AG04449 (cell line): ENCODE measurements at places on chromosomes 11 and 22.

DNA sequence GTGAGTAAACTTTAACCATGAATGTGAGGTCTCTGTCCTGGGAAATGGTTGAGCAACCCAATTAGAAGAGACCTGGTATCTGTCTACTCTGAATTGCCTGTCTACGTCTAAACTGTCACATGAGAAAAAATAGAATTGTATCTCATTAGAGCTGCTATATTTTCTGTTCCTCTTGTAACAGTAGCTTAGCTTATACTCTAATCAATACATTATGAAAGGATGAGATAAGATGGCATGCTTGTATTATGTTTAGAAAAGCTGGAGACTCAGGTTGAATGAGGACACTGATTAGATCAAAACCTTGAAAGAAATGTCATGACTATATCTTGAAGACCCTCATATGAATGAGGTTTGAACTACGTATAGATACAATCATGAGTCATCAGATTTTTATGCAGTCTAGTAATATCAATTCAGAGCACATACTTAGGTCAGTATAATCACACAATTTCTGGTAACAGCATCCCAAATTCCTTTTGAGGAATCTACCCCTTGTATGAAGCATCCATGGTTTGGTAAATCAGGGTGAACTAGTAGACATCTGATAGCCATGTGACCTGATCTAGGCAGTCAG is 561.5 kb upstream of the CHORDC1 start:
- no peak for DNase-seq

DNA sequence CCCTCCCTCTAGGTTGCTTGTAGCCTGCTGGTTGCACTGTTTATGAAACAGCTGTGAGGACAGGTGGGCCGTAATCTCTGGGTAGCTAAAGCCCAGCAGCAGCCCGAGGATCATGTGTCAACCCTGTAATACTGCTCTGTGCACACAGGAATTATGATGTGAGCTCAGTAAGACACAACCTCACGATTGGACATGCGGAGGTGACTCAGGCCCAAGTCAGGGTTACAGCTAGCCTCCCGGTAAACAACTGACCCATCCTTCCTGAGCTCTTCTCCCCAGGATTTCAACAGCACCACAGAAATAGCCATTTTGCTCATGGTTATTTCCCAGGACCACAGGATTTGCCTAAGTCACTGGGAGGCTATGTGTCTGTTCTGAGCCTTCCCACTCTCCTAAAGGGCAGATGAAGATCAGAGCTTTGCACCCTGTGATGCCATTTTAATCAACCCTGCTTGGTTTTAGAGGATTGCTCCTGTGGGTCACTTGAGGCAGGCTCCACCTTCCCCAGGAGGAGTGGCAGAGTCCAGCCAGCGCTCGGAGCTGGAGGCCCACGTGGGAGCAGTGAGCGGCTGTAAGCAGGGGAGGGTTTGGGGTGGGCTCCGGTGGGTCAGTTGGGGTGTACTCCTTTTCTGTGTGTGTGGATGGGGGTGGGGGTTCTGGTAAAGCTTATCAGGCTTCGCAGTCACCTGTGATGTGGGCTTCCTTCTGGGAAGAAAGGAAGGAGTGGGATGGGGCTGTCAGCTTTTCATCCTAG is at the start of gene AMPD3:
Gene AMPD3, plus strand, starts transcription at position 387 of the 754 bp plus-strand sequence. CDS start 6,256 bp downstream, outside the sequence.
- peak; percentile 87 for DNase-seq

DNA sequence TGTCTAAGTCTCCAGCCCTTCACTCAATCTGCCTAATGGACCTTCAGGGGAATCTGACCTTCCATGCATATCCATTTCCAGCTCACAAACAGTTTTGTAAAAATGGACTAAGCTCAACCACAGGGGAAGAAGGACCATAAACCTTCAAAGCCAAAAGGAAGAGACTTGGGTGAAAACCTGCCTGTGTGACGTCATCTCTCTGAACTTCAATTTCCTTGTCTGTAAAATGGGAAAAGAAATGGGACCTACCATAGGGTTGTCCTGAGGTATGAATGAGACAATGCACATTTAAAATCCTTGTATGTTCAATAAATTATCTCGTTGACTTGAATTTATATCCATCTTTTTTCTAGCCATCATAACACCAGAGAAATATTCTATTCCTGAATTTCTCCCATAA is 370.7 kb downstream of the INSC start:
- DNase-seq = no peak

DNA sequence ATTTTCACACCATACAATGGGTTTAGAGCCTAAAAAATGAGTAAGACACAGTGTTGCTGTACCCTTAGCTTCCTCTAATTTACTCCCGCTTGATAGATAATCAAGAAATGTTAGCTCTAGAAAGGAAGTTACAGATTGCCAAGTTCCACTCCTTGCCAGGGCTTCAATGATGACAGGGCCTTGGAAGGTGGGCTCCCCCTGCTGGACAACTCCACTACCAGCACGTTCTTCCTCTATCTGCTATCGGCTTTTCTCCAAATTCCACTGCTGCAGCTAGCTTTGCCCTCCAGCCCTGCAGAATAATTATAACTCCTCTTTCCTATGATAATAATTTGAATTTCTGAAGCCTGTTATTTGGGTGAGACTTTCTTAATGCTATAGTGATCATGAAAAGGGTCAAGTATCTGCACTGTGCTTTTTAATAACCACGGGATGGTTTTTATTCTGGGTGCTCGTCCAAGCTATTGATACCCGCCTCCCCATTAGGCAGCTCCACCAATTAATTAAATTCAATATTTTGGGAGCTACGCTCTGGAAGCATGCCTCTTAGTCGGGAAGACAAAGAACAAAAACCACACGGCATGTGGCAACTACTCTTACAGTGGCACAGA is 9.0 kb downstream of the SYN3 start:
- no peak for DNase-seq

DNA sequence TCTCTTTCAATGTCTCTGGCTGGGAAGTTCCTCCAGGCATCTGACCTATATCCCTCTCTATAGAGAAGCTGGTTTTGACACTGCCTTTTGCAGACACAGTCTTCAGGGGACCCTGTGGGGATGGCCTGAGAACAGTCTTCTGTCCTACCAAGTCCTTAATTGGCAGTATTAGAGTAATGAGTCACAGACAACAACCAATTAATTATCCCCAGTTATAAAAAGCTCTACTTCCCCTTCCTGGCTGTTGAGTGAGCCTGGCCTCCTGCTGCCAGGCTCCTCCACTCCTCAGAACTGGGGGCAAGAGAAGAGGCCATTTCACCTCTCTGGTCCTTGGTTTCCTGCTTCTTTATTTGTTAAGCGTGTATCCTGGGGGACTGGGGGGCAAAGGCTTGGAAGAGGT is 41.2 kb upstream of the KLHL35 start:
- DNase-seq = no peak

DNA sequence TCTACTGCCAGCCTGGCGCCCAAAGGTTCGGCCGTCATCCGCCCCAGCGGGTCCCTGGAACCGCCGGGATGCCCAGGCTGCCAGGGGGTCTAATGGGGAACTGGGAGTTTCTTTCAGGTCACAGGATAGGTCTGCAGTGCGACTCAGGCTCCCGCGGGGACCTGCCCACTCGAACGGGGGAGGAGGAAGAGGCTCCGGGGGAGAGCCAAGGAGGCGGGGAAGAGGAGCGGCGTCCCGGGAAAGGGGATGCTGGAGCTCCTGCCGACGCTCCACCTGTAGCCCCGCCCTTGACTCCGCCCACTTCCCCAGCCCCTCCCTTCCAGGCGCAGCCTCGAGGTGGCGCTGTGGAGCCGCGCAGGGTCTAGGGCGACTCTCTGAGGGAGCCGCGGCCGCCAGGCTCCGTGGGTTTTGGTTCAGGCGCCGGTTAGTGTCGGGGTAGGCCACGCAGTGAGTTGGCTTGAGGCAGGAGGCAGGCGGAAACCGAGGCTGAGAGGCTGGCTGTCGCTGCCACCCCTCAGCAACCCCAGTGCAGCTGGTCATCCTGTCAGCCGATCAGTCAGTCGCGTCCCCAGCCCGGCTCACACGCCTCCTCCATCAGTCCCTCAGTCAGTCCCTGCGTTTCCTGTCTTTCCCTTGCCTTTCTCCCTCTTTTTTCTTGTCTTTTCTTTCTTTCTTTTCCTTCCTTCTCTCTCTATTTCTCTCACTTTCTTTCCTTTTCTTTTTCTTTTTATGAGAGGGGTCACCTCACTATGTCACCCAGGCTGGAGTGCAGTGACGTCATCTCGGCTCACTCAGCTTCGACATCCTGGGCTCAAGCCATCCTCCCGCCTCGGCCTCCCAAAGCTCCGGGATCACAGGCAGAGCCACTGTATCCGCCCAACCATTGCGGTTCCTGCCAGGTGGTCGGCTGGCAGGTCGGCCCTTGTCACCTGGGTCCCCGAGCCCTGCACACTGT is 26.4 kb downstream of the YWHAH start:
- no peak for DNase-seq

- no peak for DNase-seq
Measured at GRCh38 chr11:106875013-106875412, 143.3 kb downstream of the GUCY1A2 start.

DNA sequence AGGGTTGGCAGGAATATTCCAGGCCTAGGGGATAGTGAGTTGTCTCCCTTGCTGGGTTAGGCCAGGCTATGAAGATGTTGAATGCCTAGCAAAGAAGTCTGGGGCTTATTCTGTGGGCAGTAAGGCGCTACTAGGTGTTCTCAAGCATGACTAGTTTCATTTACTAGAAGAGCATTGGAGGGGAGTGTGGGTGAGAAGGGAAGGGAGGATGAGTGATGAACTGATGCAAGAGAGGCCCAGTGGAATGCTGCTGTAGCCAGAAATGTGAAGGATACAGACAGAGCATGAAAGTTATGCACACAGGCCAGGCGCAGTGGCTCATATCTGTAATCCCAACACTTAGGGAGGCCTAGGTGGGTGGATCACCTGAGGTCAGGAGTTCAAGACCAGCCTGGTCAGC is 33.5 kb downstream of the POU2F3 start:
- DNase-seq = no peak

DNA sequence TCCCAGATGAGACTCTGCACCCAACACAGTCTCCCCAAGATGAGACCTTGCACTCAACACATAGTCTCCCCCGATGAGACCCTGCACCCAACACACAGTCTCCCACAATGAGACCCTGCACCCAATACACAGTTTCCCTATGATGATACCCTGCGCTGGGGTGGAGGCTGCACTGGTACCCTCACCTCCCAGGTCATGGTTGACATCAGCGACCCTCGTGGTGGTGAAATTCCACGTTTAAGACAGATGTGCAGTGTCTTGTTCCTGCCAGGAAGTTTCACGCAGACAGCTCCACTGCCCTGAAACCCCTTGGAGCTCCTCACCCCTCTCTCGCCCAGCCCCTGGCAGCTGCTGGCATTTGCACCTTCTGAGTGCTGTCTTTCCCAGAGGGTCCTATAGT is 9.5 kb downstream of the MUC5AC start:
- DNase-seq = no peak

GRCh38 chr11:109865548-109866186 is 227.5 kb upstream of the ZC3H12C start:
- DNase-seq = no peak

DNA sequence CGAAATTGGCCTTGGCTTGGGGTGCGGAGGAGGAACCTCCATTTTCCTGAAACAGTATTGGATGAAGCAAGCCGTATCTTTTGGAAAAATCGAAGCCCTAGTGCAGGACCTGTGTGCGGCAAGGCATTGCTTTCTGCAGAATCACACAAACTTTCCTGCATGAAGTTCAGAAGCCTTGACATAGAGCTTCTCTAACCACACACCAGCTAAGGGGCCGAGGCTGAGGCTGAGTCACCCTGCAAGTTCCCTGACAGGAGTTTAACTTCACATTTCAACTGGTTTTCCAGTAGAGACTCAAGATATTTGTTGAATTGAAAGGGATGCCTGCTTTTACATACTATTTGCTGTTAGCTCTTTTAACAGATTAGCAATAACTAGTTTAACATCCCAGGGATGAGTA is 67.8 kb downstream of the TCF20 start:
- peak; percentile 5 for DNase-seq

DNA sequence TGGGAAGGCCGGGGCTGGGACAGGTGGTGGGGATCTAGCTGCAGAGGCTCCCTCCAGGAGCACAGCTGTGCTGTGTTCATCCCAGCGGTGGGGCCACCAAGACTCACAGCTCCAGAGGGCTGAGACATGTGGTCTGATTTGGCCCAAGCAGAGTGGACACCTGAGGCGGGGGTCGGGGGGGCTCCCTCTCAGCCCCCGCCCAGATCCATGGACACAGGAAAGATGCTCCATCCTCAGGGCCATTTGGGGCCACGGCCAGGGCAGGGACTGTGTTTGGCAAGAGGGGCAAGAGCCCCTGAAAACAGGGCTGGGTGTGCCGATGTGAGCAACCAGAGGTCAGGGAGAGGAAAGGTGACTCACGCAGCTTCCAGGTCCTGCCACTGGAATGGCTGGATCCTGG is 219.4 kb downstream of the BRD1 start:
- DNase-seq = no peak

- no peak for DNase-seq
Measured at GRCh38 chr22:20186183-20186870, 35.5 kb upstream of the CCDC188 start.

GRCh38 chr11:17397311-17398002 is 9.0 kb upstream of the KCNJ11 start:
- no peak for DNase-seq

GRCh38 chr11:12170984-12171383 is 60.6 kb downstream of the MICAL2 start:
- no peak for DNase-seq

DNA sequence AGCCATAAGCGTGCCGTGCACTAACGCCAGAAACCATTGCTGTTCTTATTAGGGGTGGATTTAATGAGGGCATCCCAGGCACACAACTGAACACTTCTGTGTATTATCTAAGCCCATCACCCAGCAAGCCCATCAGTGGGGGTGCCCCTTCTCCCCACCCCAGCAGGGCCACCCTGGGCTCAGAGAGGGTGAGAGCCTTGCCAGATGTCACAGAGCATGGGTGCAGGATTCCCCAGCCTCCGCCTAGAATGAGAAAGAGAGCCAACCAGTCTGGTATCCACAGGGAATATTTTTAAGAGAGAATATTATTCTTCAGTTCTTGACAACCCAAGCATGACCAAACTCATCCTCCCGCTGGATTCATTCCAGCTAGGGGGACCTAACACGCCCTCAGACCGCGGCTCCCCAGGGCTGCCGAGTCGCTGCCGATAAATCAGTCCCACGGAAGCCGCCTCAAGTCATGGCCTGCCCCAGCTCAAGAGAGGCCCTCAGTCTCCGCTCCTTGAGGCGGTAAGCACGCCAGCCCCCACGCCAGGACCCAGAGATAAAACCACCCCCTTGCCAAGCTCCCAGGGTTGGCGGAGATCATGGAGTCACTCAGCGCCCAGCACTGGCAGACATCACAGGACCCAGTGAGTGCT is 47.2 kb downstream of the MN1 start:
- DNase-seq = no peak

- DNase-seq = no peak
Measured at GRCh38 chr11:14854057-14854456, 38.0 kb downstream of the CYP2R1 start.

GRCh38 chr11:75056814-75057213 is 39.9 kb downstream of the OR2AT4 start:
- no peak for DNase-seq

- no peak for DNase-seq
Measured at GRCh38 chr11:59899532-59899931, 20.9 kb downstream of the OOSP3 start.

- DNase-seq = no peak
Measured at GRCh38 chr11:12942157-12942556, 67.0 kb upstream of the RASSF10 start.

GRCh38 chr11:92447586-92447985 is 223.0 kb downstream of the FAT3 start:
- no peak for DNase-seq

GRCh38 chr11:12789596-12790215 is 115.5 kb downstream of the TEAD1 start:
- DNase-seq = no peak

- DNase-seq = no peak
Measured at GRCh38 chr22:48628891-48629543, 1198.7 kb downstream of the BRD1 start.

GRCh38 chr22:38098410-38099249 is 11.9 kb downstream of the BAIAP2L2 start:
- DNase-seq = no peak
